ENCODE measurements at places on chromosomes 7 and 10.

GRCh38 chr10:124197371-124198124 is 104.2 kb upstream of the CHST15 start:
- no peak for DNase-seq

DNA sequence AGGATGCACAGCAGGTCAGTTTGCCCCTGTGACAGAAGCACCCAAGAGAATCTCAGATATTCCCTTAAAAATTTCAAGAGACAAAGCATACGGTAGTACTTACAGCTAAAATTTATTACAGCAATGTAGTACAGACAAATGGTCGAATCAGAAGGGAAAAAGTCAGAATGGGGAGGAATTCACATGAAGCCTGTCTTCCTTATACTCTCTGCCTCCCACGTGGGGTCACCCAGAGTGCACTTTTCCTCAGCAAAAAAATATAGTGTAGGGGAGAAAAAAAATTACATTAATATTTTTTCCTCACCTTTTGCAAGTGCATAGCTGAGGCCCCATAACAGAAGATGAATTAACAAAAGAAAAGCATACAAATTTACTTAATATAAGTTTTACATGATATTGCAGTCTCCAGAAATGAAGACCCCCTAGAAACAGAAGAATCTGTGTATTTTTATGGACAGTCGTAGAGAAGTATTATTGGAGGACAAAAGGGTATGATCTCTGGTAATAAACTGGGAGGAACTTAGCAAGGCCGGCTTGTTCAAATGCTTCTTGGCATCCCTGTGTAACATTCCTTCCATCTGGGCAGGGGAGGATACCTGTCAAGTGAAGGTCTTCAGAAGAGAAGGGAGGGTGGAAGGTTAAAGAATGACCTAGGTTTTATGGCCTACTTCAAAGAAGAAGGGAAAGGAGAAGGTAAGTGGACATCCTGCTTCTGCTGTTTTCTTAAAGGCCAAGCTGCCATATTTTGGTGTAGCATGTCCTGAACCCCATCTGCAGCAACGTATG is 270.6 kb upstream of the MAGI2 start:
- DNase-seq: no peak

DNA sequence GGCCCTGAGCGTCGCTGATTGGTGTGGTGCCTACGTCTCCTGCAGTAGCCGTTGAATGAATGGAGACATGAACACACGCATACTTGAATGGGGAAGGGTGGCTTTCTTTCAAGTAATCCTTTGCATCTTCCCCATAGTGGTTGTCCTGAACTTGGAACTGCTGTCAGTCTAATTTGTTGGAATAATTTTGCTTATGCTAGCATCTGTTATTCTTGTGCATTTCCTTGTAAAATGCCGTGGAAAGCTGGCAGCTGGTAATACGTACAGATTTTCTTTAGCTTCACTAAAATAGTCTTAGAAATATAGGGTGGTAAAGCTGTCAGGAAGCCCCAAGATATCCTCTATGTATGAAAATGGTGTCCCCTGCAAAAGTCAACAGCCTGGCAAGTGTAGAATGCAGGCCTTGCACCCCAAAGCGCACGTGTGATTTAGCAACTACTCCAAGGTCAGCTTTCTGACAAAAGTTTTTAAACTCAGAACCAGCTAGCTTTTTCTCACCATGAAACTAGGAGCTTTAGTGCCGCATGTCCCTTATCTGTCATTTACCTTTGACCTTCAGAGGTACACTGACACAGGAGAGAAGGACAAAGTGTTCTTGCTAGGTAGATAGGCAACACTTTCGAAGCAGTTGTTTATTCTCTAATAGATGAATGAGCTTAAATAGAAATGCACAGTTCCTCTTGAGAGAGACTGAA is 70.8 kb downstream of the RBM33 start:
- no peak for DNase-seq

DNA sequence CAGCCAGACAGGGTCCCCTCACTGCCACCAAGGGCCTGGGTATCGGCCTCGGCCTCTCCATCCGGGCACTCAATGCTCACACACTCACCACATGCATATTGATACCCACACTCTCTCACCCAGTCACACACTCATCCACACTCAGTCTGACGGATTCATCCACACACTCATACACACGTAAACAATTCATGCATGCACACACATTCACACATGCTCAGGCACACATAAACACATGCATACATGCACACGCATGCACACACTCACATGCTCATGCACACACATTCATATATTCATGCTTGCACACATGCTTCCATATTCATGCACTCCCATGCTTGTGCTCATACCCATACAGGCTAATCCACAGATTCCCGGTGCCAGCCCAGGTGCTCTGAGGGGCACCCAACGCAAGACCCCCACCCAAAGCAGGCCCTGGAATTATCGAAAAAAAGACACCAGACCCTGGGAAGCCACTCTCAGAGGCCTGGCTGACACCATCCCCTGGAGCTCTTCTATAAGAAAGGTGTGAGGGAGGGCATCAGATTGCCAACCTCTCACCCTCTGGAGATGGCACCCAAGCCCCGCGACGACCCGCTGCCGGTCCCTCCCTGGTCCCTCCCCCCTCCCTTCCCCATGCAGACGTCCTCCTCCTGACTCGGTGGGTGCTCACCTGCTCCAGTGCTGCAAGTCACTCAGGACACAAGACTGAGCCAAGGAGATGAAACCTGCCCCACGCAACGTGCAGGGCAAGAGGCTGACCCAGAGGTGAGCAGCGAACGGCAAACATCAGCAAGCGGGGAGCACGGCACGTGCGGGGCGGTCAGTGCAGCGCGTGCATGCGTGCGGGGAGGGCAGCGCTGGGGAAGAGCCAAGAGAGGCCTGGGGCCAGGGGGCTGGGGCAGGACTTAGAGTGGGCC is 15.2 kb downstream of the STK32C start:
- DNase-seq: no peak

DNA sequence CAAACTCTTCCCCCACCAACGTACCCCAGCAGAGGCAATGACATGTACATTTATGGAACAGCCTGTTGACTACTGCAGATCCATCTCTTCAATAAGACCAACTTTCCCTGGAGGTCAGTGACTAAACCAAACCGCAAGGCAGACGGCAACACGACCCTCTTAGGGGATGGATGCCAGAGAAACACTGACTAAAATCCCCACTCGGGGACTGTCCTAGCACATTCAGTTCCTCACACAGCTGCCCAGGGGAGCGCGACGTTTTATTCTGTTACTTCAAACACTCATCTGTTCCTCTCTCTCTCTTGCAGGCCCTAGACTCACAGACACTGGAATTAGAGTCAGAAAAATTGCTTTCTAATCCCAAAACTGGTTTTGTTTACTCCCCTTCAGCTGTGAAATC is 146.5 kb upstream of the PRSS1 start:
- no peak for DNase-seq

DNA sequence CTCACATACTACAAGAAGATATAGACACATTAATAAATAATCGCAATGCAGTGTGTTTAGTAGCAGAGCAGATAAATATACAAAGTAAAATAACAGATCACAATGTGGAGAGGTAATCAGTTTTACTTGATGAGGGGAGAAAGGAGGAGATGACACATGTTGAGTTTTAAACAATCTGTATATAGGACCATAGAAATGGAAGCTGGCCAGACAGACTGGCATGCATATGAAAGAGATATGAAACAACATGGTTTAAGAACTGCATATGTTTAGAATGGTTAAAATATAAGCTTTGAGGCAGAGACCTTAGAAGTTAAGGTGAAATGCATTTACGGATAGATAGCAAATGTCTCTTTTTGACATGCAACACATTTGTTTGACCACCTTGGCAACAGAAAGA is 19.8 kb upstream of the CCDC7 start:
- no peak for DNase-seq

- no peak for DNase-seq
These were observed 44.8 kb downstream of the PDGFA start for GRCh38 chr7:474605-475424.

DNA sequence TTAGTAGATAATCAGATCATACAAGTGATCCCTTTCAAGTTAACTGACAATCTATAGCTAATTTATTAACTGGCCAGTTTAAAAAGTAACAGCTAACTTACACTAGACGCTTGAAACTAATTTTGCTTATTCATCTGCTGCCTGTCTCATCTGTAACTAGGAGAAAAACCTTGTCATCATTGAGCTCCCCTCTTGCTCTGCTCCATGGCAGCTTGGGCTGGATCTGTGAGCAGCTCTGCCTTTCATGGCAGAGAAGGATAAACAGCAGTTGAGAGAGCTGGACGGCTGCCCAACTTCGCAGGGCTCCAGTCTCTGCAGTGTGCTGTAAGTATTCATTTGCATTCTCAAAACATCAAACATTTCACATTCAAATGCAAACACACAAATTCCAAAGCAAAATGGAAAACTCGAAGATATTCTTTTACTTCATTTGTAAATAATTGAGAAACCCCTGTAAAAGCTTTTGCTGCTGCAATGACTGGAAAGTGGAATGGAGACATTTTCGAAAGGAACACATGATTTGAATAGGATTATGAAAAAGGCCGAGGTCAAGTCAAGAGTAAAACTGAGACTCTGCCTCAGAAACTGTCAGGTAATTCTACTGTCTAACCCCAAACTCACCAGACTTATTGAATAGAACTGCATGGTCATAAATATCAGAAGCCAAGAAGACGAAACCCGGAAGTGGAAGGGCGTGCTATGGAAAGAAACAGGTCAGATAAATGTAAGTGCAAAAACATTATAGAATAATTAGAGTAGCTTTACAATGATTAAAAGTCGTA is 17.6 kb downstream of the SLC35B4 start:
- no peak for DNase-seq

- no peak for DNase-seq
These were observed 340.6 kb downstream of the TFEC start for GRCh38 chr7:115689941-115690340.

DNA sequence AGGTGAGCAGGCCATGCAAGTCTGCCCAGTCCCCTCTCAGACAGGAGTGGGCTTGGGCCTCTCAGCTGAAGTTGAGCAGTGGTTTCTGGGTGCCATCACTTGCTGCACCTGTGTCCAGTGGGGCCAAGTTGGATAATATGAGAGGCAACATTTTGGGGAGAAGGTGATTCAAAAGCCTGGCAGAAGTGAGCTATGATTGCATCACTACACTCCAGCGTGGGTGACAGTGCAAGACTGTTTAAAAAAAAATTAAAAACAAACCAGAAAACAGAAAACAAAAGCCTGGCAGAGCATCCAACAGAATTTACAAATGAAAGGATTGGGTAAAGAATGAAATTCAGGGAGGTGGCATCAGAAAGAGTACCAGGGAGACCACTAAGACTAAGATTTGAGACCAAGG is 121.5 kb upstream of the LAMB4 start:
- no peak for DNase-seq

DNA sequence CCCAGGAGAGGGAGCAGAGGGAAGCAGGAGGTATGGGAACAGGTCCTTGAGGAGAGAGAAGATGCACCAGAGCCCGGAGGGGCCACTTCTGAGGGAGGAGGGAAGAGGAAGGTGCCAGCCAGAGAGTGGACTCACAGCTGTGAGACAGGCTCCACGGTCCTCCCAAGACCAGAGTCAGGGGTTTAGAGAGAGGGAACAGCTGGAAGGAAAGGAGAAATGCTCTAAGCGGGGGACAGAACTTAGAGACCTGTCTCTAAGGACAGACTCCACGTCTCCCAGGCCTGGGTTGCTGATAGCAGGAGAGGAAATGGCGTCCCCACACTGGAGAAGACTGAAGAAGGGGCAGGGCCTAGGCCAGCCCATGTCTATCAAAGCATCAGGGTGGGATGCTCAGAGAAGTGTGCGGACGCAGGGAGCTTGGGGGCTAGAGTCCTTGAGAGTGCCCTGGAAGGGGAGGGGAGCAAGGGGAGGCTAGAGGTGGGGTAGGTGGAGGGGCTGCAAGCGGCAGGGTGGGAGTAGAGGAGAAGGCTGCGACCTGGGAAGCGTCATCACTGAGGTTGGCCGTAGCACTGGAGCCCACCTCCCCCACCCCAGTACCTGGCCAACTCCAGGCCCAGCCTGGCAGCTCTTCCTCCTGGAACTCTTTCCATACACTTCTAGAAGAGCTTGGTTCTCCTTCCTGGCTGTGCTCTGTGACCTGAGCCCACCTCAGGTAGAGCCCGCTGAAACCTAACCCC is 25.6 kb upstream of the GRID1 start:
- no peak for DNase-seq

- peak; percentile 22 for DNase-seq
These were observed 199.5 kb downstream of the SKAP2 start for GRCh38 chr7:26664735-26665416.

- DNase-seq: no peak
These were observed 49.8 kb upstream of the PDZD8 start for GRCh38 chr10:117424883-117425649.

DNA sequence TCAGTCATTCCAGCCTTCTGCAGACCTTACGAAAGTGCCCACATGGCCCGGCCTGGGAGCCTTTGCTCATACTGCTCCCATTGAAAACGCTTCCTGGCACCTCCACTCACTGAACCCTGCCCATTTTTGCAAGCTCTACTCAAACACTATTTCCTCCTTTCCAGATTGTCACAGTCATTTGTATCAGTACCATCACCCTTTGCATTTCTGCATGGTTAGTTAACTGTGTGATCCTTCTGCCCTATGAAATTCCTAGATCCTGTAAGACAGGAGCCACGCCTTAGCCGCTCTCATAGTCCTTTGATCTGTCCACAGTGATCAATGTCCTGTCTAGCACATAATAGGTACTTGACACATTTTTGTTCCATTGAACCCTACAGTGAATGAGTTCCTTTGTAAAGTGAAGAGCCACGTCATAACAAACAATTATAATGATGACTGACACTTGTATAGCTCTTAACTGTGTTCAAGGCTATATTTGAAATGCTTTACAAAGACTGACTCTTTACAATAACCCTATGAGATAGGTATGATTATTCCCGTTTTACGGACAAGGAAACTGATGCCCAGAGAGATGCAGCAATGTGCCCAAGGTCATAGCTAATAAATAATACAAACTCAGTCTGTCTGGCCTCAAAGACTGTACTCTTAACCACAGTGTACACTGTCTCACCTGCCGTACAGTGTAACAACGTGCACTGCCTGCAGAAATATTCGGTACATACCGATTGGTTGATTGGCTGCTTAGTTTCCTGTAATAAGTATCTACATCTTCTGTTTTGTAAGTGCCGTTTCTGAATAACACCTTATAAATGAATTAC is 16.6 kb upstream of the ITIH2 start:
- no peak for DNase-seq

- no peak for DNase-seq
These were observed 308.0 kb upstream of the KCND2 start for GRCh38 chr7:119964788-119965542.

- DNase-seq: no peak
These were observed 736.9 kb downstream of the PARD3 start for GRCh38 chr10:34078017-34078744.

DNA sequence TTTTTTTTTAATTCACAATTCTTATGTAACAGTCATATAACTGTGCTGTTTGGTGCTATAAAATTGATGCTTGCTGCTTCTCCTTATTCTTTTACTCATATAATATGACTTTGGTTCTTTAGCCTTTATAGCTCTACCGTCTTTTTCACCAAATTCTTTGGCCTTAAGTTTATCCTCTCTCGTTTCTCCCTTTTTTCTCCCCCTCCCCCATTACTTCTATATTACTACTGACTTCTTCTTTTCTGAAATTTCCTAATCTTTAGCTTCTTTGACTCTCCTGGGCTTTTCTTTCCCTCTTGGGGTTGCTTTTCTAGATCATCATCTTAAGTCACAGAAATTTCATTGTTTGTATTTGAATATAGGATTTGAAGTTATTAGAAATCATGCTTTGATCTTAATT is 3.8 kb downstream of the BCCIP start:
- DNase-seq: no peak
